H1 (cell line): ENCODE measurements at places on chromosomes 6 and 20. TPM values are rescaled to one million over a fixed set of nuclear protein-coding genes. Genes with fewer than 3 reads are reported as not detected.

DNA sequence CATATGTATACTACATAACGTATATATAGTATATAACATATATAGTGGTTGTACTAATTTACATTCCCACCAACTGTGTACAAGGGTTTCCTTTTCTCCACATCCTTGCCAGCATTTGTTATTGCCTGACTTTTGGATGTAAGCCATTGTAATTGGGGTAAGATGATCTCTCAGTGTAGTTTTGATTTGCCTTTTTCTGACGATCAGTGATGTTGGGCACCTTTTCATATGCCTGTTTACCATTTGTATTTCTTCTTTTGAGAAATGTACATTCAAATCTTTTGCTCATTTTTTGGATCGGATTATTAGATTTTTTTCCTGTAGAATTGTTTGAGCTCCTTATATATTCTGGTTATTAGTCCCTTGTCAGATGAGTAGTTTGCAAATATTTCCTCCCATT is 11.4 kb downstream of the SYNJ2 start:
- H3K36me3 ChIP-seq, result no peaks in the 10 kb centered on the region
- H3K27ac ChIP-seq, result no peak overlapping the region
- peaks cover 9% of the 10 kb centered on the region for H3K4me1 ChIP-seq
- H3K4me3 ChIP-seq, result no peak overlapping the region
- DNase-seq, result no peak

DNA sequence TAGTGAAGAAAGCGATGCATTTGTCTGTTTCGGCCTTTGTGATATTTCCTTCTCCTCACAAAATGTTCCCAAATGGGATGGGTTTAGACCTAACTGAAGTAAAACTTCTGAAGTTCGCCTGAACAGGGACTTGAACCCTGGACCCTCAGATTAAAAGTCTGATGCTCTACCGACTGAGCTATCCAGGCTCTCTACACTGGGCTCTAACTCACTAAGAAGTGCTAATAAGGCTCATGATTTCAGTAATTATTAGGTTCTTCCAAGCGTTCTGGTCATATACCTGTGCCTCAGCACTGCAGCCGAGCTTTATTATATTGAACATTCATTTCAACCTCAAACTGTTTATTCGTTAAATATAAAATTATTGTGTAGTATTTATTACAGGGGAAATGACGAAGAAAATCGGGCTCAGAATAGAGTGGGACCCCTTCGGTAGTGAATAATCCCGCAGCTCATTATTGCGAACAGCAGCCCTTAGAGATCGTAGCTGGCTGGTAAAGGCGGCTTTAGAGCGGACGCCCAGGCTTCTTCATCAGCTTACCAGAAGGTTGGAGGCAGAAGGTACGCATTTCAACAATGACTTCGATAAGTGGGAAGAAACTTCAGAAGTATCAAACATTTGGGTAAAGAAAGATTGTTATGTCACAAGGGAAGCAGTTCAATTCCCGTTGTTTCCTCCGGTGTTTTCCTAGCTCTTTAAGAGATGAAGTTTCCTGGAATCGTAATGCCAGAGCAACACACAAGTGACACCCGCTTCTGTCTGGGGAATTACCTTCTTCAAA is 119.0 kb upstream of the ZNF184 start:
- peaks cover 4% of the 10 kb centered on the region; the same call in 1 of the 2 replicates for H3K4me1 ChIP-seq
- H3K27me3 ChIP-seq, result peaks cover 12% of the 10 kb centered on the region
- peak; percentile 78 for DNase-seq
- no peak overlapping the region for H3K27ac ChIP-seq

DNA sequence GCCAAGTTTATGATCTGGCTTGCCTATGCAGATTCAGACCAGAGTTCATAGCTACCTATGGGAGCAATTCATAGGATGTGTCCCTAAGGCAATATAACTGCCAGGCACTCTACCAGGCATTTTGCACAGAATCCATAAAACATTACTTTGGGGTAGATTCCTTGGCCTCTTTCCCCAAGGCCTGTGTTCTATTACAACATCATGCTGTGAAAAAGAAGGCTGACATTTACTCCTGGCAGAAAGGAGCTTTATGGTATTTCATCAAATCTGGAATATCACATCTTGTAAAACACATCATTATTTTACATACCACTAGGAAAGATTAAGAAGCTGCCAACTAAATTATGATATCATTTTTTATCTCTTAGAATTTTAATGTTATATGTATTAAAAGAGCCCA is 287.0 kb upstream of the MARCKS start:
- no peak overlapping the region for H3K4me3 ChIP-seq
- no peak overlapping the region for H3K27ac ChIP-seq
- H3K27me3 ChIP-seq, result no peaks in the 10 kb centered on the region
- H3K4me1 ChIP-seq, result peaks cover 3% of the 10 kb centered on the region; the same call in 1 of the 2 replicates
- no peak for DNase-seq

DNA sequence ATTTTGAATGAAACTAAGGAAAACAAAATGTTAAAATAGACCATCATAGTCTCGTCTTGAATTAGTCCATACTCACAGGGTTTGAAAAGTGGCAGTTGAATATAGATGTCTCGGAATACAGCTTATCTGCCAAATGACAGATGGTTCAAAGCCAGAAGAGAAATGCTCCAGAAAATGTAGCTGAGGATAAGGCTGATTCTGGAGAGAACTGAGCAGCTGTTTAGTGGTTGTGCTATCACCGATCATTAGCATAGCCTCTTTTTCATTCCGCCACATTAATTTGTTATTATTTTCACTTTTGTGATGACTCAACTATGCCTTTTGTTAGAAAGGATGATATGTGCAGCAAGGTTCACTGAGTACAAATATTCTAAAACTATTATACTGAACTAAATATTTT is 390.2 kb upstream of the MAN1A1 start:
- no peaks in the 10 kb centered on the region for H3K4me1 ChIP-seq
- H3K36me3 ChIP-seq, result no peaks in the 10 kb centered on the region
- DNase-seq, result no peak
- no peak overlapping the region for H3K4me3 ChIP-seq

DNA sequence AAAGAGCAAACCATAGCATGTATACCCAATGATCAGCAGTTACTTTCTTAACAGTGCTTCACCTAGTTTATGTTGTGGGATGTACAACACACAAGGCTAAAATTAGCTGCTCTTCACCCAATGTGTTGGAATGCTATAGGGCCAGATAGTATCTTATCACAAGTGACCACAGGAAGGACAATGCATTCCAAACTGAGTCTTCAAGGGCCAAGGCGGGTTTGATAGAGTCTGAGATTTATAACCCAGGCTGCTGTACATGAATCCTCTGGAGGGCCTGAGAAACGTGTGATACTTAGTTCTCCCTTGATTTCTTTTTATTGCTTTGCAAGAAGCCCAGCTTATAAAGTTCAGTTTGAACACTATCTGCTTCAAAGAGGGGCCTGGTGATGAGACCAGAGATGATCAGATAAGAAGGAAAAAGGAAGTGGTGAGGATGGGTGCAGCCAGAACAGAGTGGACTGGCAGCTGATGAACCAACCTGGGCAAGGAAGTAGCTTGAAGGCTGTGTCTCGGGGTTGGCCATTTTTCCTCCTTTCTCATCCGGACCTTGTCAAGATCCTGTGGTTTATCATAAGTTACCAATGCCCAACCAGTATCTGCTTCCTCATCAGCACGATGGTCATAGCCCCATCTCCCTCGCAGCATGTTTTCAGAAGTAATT is 62.2 kb upstream of the BMP2 start:
- H3K36me3 ChIP-seq, result no peaks in the 10 kb centered on the region
- no peaks in the 10 kb centered on the region for H3K4me1 ChIP-seq
- H3K27ac ChIP-seq, result no peak overlapping the region
- H3K27me3 ChIP-seq, result no peaks in the 10 kb centered on the region
- H3K4me3 ChIP-seq, result no peak overlapping the region

- H3K27me3 ChIP-seq, result no peaks in the 10 kb centered on the region
- H3K4me1 ChIP-seq, result no peaks in the 10 kb centered on the region
- no peak overlapping the region for H3K27ac ChIP-seq
Observed at GRCh38 chr20:15032352-15032622, 694.9 kb upstream of the FLRT3 start.

DNA sequence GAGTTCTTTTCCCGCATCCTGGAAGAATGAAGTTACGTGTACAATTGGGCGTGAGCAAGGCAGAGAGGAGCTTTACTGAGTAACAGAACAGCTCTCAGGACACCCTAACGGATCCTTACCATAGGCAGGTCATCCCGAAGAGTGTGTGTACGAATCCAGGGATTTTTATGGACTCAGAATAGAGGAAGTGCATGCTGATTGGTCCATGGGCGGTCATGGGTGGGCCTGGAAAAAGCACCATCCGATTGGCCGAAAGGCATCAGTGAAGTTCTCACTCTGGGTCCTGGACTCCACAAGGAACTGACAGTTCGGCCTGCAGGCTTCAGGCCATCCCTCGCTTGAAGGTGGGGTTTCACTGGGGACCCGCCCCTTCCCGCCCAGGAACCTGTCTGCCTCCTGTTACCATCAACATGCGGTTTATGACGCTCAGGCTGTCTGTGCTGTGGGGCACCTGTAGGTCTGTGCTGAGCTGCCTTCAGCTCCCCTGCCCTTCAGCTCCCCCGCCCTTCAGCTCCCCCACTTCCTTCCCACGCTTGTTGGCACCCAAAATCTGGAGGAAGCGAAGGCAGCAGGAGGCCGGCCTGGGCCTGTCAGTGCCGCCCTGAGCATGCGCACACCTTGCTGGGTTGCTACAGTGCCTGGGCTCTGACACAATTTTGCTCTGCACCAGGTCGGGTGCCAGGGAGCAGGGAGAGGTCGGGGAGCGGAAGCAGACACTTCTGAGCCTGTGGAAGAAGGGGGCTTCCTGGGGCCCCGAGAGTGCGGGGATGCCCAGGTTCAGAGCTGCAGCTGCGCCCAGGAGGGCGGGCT is 57.9 kb upstream of the MANEA start:
- no peak for DNase-seq
- no peak overlapping the region for H3K27ac ChIP-seq
- H3K4me1 ChIP-seq, result peaks cover 3% of the 10 kb centered on the region
- no peak overlapping the region for H3K4me3 ChIP-seq

DNA sequence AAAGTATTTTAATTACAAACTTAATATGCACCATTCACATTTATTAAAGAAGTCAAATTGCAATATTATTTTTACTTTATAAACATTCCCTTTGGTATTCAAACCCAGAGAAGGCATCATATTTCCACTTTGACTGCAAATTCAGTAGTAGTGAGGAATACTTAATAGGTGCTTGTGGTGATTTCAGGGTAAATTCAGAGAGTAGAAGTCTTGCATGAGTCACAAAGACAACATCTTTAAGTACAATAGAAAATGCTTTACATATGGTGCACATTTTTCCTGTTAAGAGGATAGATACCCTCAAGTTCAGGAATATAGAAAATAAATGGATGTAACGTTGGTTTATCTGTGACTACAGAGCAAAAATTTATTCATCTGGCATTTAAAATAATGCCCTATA is 390.2 kb downstream of the TENT5A start:
- no peaks in the 10 kb centered on the region for H3K36me3 ChIP-seq
- no peaks in the 10 kb centered on the region for H3K27me3 ChIP-seq
- H3K4me3 ChIP-seq, result no peak overlapping the region
- no peaks in the 10 kb centered on the region for H3K4me1 ChIP-seq
- H3K27ac ChIP-seq, result no peak overlapping the region

DNA sequence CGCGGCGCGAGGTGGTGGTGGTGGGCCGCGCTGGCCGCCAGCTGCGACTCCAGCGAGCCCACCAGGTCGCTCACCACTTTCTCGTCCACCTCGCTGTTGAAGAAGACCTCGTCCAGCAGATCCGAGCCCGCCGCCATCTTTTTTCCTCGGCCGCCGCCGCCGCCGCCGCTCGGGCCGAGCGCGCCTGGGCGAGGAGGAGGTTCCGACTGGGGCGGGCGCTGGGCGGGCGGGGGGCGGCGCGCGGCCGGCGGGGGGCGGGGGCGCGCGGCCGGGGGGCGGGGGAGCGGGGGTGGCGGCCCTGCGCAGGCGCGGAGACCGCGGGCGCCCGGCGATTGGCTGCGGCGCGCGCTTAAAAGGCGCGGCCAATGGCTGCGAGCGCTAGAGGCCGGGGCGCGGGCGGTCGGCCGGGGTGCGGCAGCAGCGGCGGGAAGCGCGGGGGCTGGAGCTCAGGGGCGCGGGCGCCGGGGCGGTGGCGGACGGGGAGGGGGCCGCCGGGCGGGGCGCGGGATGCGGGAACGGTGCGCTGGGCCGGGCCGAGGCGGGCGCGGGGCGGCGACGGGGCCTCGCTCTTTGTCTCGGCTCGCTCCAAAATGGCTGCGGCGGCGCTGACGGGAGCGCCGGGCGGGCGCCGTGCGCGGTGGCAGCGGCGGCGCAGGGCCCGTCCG is at the start of gene TAF4:
TSS of gene TAF4 (minus strand) at position 208 of the 665 bp plus-strand sequence. CDS start at position 137, 71 bp downstream.
- DNase-seq, result no peak
- H3K4me1 ChIP-seq, result peaks cover 18% of the 10 kb centered on the region
- H3K4me3 ChIP-seq, result peak within 1 kb of the TSS; percentile 74
- H3K27ac ChIP-seq, result peak within 1 kb of the TSS; percentile 87
- no peaks in the 10 kb centered on the region; the same call in 1 of the 2 replicates for H3K36me3 ChIP-seq
- H3K27me3 ChIP-seq, result no peaks in the 10 kb centered on the region

DNA sequence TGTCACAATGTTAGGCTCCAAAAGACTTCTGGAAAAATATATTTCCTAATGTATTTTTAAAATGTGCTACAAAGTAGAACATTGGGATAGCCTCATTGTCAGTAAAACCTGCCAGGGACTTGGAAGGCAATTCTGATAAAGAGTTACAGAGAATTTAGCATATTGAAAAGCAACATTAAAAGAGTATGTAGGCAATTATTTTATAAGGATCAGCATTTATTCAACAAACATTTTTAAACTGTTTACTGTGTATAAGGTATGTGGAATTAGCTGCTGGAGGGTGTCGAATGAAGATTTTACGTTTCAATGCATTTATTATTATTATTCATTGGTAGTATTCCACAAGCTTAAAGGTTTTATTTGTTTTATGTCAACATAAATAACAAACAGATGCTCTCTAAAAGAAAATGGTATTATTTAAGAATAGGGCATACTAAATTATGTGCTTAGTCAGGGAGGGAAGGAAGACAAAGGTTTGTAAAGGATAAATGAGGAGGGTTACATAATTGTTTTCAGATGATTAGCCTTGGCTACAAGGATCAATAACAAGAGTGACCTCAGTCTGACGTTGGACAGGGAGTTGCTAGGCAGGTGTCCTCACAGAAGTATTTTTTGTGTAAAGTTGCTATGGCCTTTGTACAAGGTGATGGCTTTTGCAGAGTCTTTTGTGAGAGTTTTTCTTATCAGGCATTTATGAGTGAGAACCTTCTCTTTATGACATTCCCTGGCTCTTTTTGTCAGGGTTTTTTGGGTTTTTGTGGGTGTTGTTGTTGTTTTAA is 313.4 kb upstream of the PLCB4 start:
- no peaks in the 10 kb centered on the region for H3K36me3 ChIP-seq
- no peak overlapping the region for H3K4me3 ChIP-seq
- H3K27me3 ChIP-seq, result no peaks in the 10 kb centered on the region
- no peaks in the 10 kb centered on the region for H3K4me1 ChIP-seq
- no peak overlapping the region for H3K27ac ChIP-seq

DNA sequence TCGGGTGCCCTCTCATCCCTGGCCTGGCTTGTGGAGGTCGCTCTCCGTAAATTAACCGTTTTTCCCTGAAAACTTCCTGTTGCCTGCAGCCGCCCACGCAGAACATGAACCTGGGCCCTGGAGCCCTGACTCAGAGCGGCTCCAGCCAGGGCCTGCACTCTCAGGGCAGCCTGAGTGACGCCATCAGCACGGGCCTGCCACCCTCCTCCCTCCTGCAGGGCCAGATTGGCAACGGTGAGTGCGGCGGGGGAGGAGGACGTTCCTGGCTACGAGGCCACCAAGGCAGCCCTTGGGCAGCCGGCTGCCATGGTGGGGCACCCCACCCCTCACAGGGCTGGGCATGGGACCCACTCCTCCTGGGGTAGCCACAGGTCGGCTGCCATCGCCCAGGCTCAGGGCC is 17.8 kb downstream of the SS18L1 start:
- peaks cover 40% of the 10 kb centered on the region for H3K36me3 ChIP-seq
- H3K4me1 ChIP-seq, result no peaks in the 10 kb centered on the region
- DNase-seq, result no peak
- no peak overlapping the region for H3K27ac ChIP-seq
- H3K27me3 ChIP-seq, result no peaks in the 10 kb centered on the region

Gene GGTLC1
- total RNA-seq, result not detected in 2 replicates

Gene PPP1R14C
- 0.25 and 0.61 TPM in 2 replicates for total RNA-seq

Gene GNRH2
- total RNA-seq, result 0.61 and 0.82 TPM in 2 replicates
